ENCODE measurements at places on chromosomes 2 and 18.
A peak's percentile ranks its signal among the peaks of the same experiment; 100 is the strongest.

DNA sequence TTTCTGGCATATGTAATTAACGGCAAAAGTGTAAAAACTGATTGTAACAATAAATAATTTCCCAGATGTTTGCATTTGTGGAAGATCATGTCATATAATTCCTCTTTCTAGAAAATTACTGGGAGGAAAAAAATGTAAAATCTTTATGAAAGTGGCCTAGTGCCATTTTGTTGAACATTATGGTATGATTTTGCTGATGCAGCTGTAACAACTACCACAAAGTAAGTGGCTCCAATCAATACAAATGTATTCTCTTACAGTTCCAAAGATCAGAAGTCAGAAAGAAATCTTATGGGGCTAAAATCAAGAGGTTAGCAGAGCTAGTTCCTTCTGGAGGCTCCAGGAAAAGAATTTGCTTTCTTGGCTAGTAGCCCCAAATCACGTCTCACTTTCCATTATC lies 281.4 kb downstream of the CCDC178 start:
- no peaks in the 10 kb centered on the region for H3K4me1 ChIP-seq
- H3K27me3 ChIP-seq = no peaks in the 10 kb centered on the region
- no peak overlapping the region for H3K4me3 ChIP-seq

GRCh38 chr2:150520887-150521664 lies 33.6 kb upstream of the RND3 start:
- DNase-seq = no peak
- no peak overlapping the region for H3K27ac ChIP-seq
- H3K27me3 ChIP-seq = no peaks in the 10 kb centered on the region
- H3K36me3 ChIP-seq = no peaks in the 10 kb centered on the region

DNA sequence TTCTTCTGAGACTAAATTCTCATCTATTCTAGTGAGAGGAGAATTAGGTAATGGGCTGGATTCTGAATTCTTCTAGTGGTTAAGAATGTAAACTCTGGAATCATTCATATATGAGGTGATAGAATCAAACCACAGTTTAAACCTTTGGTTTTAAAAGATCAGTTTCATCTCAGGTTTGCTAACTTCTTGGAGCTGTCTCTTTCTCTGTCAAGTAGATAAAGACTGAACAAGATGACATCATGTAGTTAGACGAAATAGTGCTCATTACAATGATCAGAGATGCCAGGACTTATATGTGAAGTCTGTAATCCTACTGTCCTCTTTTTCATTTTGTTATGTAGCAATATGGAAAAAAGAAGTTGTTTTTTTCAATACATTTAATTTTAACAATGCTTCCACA lies 4.9 kb downstream of the CEBPZOS start:
- H3K36me3 ChIP-seq = peaks cover 47% of the 10 kb centered on the region
- no peaks in the 10 kb centered on the region for H3K27me3 ChIP-seq
- H3K4me3 ChIP-seq = no peak overlapping the region
- DNase-seq = no peak
- H3K4me1 ChIP-seq = peaks cover 6% of the 10 kb centered on the region

DNA sequence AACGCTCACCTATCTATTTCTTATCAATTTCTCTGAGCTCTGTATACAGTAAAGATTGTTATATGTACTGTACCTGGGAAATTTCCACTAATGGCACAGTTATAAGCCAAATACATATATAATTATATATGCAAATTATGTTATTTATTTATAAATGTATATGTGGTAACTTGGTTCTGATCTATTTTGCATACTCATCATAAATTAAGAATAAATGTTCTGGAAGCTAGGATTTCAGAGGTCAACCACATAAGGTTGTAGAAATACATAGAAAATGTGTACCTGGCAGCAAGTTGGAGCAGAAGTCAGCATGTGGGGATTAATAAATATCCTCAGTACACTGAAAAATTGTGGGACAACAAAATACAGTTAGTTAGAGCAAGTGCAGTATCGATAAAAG lies 353.7 kb upstream of the ZNF521 start:
- no peak for DNase-seq
- no peaks in the 10 kb centered on the region for H3K36me3 ChIP-seq
- H3K27me3 ChIP-seq = no peaks in the 10 kb centered on the region
- H3K4me3 ChIP-seq = no peak overlapping the region
- no peaks in the 10 kb centered on the region for H3K4me1 ChIP-seq

DNA sequence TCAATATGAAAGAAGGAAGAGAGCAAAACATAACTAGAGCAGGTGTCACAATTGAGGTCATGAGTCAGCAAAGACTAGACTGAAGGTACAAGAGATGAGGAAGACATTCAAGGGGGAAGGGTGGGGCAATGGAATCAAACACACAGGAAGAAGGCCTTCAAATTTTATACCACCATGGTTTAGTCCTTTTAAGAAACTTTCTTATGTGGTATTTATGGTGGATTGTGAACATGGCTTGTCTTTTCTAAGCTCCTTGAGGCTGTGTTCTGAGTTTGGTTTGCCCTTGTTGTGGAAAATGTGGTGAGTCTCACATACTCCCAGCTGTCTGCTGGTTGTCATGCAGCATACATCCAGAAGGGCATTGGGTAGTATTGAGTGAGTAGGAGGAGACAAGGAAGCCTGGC lies 62.1 kb downstream of the NABP1 start:
- no peaks in the 10 kb centered on the region for H3K27me3 ChIP-seq
- no peaks in the 10 kb centered on the region for H3K4me1 ChIP-seq
- H3K36me3 ChIP-seq = no peaks in the 10 kb centered on the region
- H3K4me3 ChIP-seq = no peak overlapping the region
- no peak for DNase-seq

DNA sequence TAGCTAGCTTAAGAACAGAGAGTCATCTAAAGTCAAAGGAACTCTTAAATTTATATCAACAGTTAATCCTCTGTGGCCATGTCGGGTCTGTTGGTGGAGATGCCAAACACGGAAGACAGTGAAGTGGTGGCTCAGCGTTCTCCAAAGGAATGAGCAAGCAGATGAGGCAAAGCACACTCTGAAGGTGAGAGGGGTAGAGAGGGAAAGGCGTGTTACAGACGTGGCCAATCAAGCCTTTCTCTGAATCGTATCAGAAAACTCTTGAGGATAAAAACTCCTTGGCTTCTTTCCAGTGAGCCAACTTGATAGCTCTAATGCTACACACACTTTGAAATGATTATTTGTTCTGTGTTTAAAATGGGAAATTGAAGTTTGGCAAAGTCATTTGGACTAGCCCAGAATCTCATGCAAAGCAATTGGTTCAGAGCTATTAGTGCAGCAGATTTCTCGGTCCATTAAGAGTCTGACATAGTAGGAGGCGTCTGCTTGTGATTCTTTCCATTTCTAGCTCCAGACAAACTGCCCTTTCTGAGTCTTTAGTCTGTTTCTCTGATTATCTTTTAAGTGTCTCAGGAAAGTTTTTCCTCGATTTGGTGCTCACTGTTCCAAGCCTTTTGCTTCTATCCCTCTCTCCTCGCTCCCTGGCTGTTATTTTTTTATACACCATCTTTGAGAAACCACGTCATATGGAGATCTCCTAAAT lies 57.5 kb upstream of the CPO start:
- no peak overlapping the region for H3K27ac ChIP-seq
- no peaks in the 10 kb centered on the region for H3K27me3 ChIP-seq
- no peaks in the 10 kb centered on the region for H3K36me3 ChIP-seq

DNA sequence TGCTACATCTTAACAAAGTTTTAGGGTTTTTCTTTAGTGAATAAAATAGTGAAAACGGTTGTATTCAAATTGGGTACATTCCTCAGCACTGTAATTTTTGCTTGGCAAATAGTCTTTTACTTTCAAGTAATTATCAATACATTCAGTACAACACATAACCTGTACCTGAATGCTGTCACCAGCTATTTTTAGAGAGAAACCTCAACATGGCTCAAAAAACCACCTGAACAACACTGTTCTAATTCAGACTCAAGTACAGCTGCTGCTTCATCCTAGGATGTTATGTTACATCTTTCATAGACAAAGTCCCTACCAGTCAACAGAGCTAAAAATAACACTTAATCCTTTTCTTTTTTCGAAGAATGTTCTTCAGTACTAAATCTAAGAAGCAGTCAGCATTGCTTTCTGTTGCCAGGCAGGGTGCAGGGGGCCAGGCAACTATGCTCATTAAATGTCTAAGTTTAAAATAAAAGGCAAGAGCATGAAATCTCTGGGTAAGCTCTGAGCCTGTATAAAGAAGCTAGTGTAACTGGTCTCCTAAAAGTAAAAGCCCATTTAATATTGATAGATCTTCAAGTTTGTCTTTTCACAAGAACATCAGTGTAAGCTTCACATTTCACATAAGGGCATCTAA lies 20.5 kb downstream of the PDIA6 start:
- peaks cover 31% of the 10 kb centered on the region for H3K36me3 ChIP-seq
- DNase-seq = no peak
- no peak overlapping the region for H3K4me3 ChIP-seq
- no peaks in the 10 kb centered on the region for H3K4me1 ChIP-seq

- H3K4me1 ChIP-seq = no peaks in the 10 kb centered on the region
- no peak for DNase-seq
- no peak overlapping the region for H3K4me3 ChIP-seq
- no peak overlapping the region for H3K27ac ChIP-seq
- H3K27me3 ChIP-seq = no peaks in the 10 kb centered on the region
Measured at GRCh38 chr2:189076120-189076519, 101.9 kb downstream of the COL3A1 start.

DNA sequence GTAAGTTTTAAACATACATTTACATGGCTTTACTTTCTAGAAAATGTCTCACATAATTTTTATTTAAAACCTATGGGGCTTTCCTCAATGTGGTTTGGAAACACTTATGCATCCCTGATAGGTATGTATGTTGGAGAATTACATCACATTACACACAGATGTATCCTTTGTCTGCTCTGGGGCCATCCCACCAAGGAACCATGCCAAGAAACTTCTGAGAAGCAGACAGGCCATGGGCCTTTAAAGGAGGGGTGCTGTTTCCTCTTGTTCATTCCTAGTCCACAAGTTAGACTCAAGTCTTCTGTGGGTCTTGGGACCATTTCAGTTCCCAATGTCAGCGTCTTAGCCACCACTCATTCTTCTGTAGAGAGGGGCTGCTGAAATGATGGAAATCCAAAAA lies 162.0 kb upstream of the SETBP1 start:
- H3K27ac ChIP-seq = no peak overlapping the region
- no peak for DNase-seq
- no peaks in the 10 kb centered on the region for H3K4me1 ChIP-seq
- H3K27me3 ChIP-seq = no peaks in the 10 kb centered on the region
- no peak overlapping the region for H3K4me3 ChIP-seq

- H3K27ac ChIP-seq = no peak overlapping the region
- H3K36me3 ChIP-seq = no peaks in the 10 kb centered on the region
- H3K4me3 ChIP-seq = no peak overlapping the region
- no peak for DNase-seq
Measured at GRCh38 chr2:102092535-102092934, 50.0 kb upstream of the IL1R1 start.

- no peak overlapping the region for H3K27ac ChIP-seq
- H3K36me3 ChIP-seq = no peaks in the 10 kb centered on the region
- no peaks in the 10 kb centered on the region for H3K27me3 ChIP-seq
- H3K4me3 ChIP-seq = no peak overlapping the region
- no peak for DNase-seq
Measured at GRCh38 chr2:54366487-54367280, 89.4 kb upstream of the SPTBN1 start.

- H3K27ac ChIP-seq = no peak overlapping the region
- DNase-seq = no peak
- no peak overlapping the region for H3K4me3 ChIP-seq
- H3K27me3 ChIP-seq = peaks cover 1% of the 10 kb centered on the region
- H3K4me1 ChIP-seq = 0 out of 2 replicates have a peak, but pooled peaks cover 6% of the 10 kb centered on the region
- no peaks in the 10 kb centered on the region for H3K36me3 ChIP-seq
Measured at GRCh38 chr2:211494536-211494935, 938.1 kb downstream of the CPS1 start.

- H3K27me3 ChIP-seq = no peaks in the 10 kb centered on the region
- no peak overlapping the region for H3K4me3 ChIP-seq
- DNase-seq = no peak
- H3K4me1 ChIP-seq = no peaks in the 10 kb centered on the region
- no peaks in the 10 kb centered on the region for H3K36me3 ChIP-seq
Measured at GRCh38 chr18:3044931-3045698, 32.2 kb upstream of the LPIN2 start.

GRCh38 chr2:26675651-26676255 lies 16.8 kb upstream of the KCNK3 start:
- no peak overlapping the region for H3K27ac ChIP-seq

DNA sequence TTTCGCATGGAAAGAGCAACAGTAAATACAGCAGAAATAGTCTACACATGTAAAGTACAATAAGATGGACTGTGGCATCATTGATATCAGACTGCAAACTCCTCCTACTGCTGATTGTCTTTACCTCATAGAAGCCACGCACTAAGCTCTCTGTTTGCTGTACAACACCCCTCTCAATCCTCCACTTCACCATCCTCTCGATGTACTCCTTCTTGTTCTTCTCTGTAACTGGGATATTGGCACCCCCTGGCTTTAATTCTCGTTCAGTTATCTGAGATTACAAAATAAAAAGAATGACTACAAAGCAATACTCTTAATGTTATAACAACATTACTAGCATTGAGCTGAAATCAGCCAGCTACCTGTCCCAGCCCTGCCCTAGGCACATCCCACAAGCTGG lies 49.3 kb upstream of the STK17B start:
- no peaks in the 10 kb centered on the region for H3K36me3 ChIP-seq
- no peak for DNase-seq
- no peak overlapping the region for H3K4me3 ChIP-seq
- no peak overlapping the region for H3K27ac ChIP-seq
- H3K4me1 ChIP-seq = no peaks in the 10 kb centered on the region

- H3K27ac ChIP-seq = no peak overlapping the region
- H3K27me3 ChIP-seq = no peaks in the 10 kb centered on the region
- no peaks in the 10 kb centered on the region for H3K36me3 ChIP-seq
- no peak for DNase-seq
- no peak overlapping the region for H3K4me3 ChIP-seq
Measured at GRCh38 chr2:159521272-159521671, 95.1 kb downstream of the BAZ2B start.

- DNase-seq = no peak
- H3K27me3 ChIP-seq = no peaks in the 10 kb centered on the region
- H3K4me3 ChIP-seq = no peak overlapping the region
- no peaks in the 10 kb centered on the region for H3K4me1 ChIP-seq
- H3K27ac ChIP-seq = no peak overlapping the region
Measured at GRCh38 chr2:196660244-196660643, 20.7 kb downstream of the CCDC150 start.

GRCh38 chr18:43559507-43559906 lies 282.2 kb upstream of the SYT4 start:
- DNase-seq = no peak
- no peaks in the 10 kb centered on the region for H3K4me1 ChIP-seq
- no peaks in the 10 kb centered on the region for H3K36me3 ChIP-seq

GRCh38 chr2:42639340-42640077 lies 71.1 kb downstream of the MTA3 start:
- peaks cover 6% of the 10 kb centered on the region for H3K36me3 ChIP-seq
- no peak overlapping the region for H3K4me3 ChIP-seq

- peak; percentile 63 for DNase-seq
- peaks cover 13% of the 10 kb centered on the region for H3K27me3 ChIP-seq
- H3K36me3 ChIP-seq = no peaks in the 10 kb centered on the region
- H3K4me1 ChIP-seq = peaks cover 5% of the 10 kb centered on the region
- peak overlapping the region; percentile 47 for H3K4me3 ChIP-seq
- H3K27ac ChIP-seq = no peak overlapping the region
Measured at GRCh38 chr2:106065268-106065982, 128.7 kb downstream of the UXS1 start.

Measured in H1 (cell line).